ENCODE measurements at places on chromosomes 5 and 9.

- DNase-seq = no peak
Measured at GRCh38 chr5:43627028-43627427, 24.0 kb downstream of the NNT start.

DNA sequence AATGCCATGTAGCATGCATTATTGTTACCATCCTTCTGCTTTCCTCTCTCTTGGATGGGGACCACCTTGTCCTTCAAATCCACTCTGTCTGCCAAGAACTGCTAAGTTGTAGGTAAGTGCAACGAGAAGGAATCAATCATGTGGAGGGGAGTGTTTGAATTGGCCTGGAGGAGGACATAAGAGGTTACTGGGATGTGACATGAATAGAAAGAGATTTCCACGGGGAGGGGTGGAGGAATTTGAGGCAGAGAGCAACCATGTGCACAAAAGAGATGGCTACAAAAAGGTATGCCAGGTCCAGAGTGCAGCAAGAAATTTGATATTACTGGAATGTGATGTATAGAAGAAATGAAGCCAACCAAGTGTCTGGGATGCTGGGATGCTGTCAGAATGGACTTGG is 648.9 kb upstream of the KLF4 start:
- DNase-seq = no peak

DNA sequence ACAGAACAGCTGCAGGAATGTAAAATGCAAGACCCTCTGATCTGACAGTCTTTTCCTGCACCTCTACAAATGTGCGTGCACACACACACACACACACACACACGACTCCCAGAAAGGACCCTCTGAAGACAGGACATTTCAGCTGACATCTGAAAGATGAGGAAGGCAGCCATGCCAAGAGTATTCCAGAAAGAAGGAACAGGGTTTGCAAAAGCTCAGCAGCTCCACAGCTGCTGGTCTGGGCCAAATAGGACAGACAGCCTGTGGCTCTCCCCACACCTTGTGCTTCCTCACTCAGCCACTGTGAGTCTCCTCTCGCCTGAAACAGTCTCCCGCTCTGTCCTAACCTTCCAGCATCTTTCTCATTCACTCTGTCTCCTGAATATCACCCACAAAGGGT is 189.0 kb downstream of the PALM2AKAP2 start:
- DNase-seq = no peak

DNA sequence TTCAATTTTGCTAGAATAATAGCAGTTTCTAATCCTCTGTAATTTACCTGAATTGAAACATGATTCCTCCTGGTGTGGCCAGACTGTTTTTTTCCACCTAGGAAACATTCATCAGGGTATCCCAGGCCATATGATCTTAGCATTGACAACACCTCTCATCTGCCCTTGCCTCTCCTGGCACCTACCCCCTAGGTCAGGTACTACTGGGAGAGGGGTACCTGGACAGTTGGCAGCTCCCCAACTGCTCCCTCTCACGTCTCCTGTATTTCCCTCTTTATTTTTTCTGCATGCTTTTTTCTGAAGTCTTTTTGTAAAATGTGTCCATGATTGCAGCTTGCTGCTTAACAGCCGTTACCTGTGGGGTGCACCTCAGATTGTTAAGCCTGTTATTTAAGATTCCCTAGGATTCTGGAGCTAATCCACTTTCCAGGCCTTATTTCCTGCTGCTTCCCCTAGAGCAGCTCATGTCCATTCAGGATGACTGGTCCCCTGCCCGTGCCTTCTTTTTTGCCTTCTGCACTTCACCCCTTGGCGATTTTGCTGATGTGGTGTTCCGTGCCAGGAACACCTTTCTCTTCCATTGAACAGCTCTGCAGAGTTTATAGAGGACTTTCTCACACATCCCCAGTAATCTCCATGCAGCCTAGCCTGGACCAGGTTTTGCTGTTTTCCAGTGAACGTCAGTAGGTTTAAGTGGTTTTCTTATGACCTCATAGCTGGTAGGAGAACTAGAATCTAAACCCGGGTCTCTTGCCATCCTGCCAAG is 33.6 kb downstream of the SNX30 start:
- no peak for DNase-seq

GRCh38 chr9:109253637-109254284 is 67.1 kb downstream of the EPB41L4B start:
- no peak for DNase-seq

- no peak for DNase-seq
Measured at GRCh38 chr9:87059772-87060171, 112.5 kb upstream of the GAS1 start.

GRCh38 chr9:79562749-79563386 is 8.9 kb upstream of the TLE4 start:
- no peak for DNase-seq

GRCh38 chr5:172683645-172684471 is 42.8 kb downstream of the NEURL1B start:
- DNase-seq = peak; percentile 23

Measured in stimulated activated CD8-positive, alpha-beta memory T cell treated with anti-CD3 and anti-CD28 coated beads, Interleukin-7, amount 100 ng/mL, for 4 hours (primary cell).